Mammary epithelial cell (primary cell): ENCODE measurements at places on chromosomes 16 and 17.

DNA sequence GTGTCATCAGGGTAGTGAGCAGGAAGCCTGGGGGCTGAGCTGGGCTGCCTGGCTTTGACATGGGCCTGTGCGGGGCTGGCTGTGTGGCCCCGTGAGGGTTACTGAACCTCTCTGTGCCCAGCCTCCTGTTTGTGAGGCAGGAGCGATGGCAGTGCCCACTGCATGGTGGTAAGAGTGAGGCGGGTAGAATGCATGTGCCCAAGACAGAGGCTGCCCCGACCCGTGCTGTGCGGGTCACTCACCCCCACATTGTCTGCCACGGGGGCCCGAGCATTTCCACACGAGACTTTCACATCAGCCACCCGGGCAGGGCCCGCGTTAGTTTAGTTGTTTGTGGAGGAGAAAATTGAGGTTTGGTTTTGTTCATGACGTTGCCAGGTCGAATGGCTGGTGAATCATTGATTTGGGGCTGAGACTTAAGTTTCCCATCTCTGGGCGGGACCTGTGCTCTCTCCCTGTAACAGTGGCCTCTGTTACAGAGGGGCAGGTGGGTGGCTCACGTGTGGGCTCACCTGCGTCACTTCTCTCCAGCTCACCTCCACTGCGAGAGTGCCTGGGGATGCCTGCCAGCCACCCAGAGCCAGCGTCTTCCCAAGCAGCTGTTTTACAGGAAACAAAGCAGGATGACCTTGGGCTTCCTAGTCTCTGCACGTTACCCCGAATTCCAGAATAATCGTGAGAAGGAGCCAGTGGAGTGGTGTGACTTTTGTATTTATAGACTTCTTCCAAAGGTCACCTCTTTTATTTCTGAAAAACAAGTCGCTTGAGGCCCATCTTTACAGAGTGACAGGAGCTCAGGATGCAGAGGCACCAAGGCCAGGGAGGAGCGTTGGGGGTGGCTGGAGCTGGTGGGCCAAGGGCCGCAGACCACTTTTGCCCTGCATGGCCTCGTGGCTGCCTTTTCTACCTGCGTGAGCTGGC, 150.6 kb downstream of the RPTOR start:
- no peak for DNase-seq

DNA sequence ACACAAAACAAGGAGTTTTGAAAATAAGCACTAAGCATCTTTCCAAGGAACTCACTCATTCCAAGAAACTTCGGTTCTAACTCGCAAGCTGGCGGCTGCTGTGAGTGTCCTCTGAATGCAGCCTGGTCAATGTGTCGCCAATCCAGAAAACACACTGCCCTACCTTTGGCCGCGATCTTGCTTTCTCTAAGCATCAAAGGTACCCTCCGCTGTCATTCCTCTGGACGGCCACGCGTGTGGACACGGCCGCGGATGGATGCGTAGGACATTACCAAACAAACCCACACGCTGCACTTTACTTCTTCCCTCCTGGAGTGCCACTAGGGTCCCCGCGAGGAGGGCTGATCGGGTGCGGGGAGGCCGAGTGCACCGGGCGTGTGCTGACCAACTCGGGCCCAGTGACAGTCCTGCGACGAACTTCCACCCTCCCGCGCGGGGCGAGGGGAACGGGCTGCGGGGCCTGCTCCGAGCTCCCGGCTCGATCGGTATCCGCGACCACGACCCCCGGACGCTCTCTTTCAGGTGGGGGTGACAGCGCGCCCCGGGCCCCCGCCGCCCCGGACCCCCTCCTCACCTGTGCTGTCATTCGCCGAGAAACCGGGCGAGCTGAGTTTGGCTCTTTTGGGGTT, 1.1 kb downstream of the CREBBP start:
- no peak for DNase-seq

- peak; percentile 57 for DNase-seq
Observed at GRCh38 chr17:82863941-82864712, 24.3 kb upstream of the ZNF750 start.

GRCh38 chr16:79047337-79047736, 553.2 kb downstream of the MAF start:
- no peak for DNase-seq
